Muscle of back (tissue), 13 donors: ENCODE measurements at places on chromosomes 12 and 14. TPM values are rescaled to one million over a fixed set of nuclear protein-coding genes. Genes with fewer than 3 reads are reported as not detected.

Gene OR6C68
- polyA plus RNA-seq = not detected

Gene ADAMTS20
- polyA plus RNA-seq = 0.10 TPM

Gene SLC35F4
- polyA plus RNA-seq = 0.11 TPM

Gene SINHCAF
- polyA plus RNA-seq = 53.9 TPM

Gene DLST
- 71.6 TPM for polyA plus RNA-seq

Gene FAM90A1
- 0.56 TPM for polyA plus RNA-seq

- DNase-seq = peak; percentile 29
Measured at GRCh38 chr12:72264548-72265175, 7.5 kb upstream of the TRHDE start.

DNA sequence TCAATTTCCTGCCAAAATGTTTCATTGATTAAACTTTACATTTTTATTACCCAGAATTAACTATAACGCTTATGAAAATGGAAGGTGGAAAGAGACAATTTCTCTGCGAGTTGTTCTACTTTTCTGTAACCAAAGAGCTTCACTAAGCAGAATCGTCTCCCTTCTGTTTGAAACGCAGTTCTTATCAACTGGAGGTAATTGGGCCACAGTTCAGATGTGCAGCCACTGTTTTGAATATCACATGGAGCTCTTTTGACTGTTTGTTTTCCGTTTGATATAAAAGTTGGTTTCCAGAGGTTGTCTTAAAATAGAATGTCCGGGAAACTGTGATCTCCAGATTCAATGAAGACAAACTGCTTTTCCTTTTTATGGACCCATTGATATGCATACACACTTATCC is 183.3 kb upstream of the SEL1L start:
- no peak for DNase-seq

- DNase-seq = no peak
Measured at GRCh38 chr12:90999966-91000365, 4.8 kb downstream of the EPYC start.

GRCh38 chr12:11228296-11228879 is 41.1 kb downstream of the PRB3 start:
- DNase-seq = peak; percentile 0

DNA sequence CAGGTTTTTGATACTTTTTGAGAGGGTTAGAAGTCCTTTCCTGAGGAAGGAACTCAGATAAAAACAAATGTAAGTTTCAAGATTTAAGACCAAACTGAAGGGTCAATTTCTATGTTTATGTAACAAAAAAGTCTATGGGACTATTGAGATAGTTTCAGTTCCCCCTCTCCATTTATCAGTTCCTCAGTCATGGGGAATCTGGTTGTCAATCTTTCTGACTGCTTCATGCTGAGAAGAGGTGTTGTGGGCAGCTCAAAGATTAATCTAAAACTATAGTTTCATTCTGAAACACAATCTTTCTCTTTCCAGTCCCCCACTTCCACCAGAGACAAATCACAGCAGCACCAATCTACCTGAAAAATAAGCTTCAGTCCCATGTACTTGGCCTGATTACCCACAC is 93.7 kb downstream of the KCNMB4 start:
- DNase-seq = no peak

DNA sequence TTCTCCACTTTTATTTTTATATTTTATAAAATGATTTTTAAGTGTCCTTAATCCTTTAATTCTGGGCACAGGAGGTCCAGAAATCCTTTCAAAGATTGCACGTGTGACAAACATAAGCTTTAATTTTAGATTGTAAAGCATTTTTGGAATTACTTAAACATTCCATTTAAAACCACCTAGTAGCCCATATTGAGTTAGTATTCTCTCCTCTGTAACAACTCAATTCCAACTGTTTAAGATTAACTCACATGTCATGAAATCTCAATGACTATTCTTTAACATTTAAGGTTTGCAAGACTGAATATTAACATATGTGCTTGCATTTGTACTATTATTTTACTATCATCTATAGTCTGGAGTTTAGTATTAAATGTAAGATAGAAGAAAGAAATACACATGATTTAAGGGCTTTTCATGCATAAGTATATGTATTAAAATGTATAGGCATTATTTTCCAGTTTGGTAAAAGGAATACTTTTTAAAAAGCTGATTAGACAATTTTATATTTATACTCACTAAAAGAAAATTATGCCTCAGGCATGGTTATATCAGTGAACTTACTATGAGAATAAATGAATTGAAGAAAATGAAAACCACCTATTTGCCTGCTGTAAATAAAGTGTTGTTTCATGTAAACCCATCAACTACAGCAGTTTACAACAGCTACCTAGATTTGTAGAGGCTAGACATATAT is 776.9 kb downstream of the SLC6A15 start:
- no peak for DNase-seq

DNA sequence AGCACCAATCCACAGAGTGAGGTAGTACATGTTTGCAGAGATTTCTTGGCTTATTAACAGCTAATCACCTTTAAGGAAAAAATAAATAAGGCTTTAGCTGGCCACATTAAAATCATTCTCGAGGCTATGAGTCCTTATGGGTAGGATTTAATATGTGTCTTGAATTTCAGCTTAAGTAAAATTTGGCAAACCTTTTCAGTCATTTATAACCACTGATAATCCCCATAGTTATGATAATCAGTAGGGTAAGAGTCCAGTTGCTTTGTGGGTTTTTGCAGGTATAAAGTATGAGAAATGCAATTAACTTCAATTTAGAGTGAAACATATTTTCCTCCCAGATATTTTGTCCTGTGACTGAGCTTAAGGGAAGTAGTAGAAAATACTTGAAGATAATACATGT is 1458.9 kb upstream of the FLRT2 start:
- no peak for DNase-seq

DNA sequence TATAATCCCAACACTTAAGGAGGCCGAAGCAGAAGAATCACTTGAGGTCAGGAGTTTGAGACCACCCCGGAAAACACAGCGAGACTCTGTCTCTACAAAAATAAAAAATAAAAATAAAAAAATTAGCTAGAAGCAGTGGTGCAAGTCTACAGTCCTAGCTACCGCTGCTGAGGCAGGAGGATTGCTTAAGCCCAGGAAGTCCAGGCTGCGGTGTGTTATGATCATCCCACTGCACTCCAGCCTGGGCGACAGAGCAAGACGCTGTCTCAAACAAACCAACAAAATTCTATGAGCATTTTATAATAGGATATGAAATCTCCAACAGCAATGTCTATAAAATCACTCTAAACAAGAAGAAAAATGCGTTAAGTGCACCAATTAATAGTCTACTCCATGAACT is 75.3 kb downstream of the PPP1R12A start:
- no peak for DNase-seq
